ENCODE measurements at places on chromosomes 11 and 22. TPM values are rescaled to one million over a fixed set of nuclear protein-coding genes. Genes with fewer than 3 reads are reported as not detected.

Gene CLMP
- total RNA-seq = 150 TPM

Gene SFI1
- total RNA-seq = 6.7 TPM

Gene GAB4
- total RNA-seq = not detected

Gene SCGB1D2
- not detected for total RNA-seq

Gene PRG2
- 0.55 TPM for total RNA-seq

Gene GNAZ
- 3.7 TPM for total RNA-seq

Gene SYT12
- 0.55 TPM for total RNA-seq

Gene CCDC85B
- total RNA-seq = 32.4 TPM

Gene P2RX6
- total RNA-seq = 2.8 TPM

Data from smooth muscle cell of bladder (primary cell).